NCI-H1092 treated with DMSO at 0.1 percent for 48 hours (cell line): ENCODE measurements at places on chromosomes 3 and 15.

GRCh38 chr3:140898340-140899180 is 43.1 kb upstream of the SLC25A36 start:
- peak; percentile 64 for DNase-seq

GRCh38 chr3:162376761-162377160 is 880.2 kb downstream of the OTOL1 start:
- no peak for DNase-seq

GRCh38 chr3:63864008-63864964 is 619 bp downstream of the ATXN7 start:
- DNase-seq, result no peak

DNA sequence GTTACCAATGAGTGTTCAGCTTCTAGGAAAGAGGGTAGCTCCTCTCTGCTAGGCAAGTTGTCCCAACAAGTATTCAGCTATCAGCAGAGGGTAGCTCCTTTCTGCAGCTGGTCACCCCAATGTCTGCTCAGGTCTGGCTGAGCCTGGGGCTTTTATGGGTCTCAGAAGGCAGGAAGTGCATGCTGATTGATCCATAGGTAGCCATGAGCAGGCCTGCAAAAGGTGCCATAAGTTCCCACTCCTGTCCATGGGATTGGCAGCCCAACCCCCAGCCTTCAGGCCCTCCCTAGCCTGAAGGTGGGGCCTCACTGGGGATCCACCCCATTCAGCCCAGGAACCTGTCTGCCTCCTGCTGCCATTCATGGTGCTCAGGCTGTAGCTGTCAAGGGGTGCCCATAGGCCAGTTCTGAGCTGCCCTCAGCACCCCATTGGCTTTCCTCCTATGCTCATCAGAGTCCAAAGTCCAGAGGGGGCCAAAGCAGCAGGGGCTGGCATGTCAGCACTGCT is 34.6 kb upstream of the DNAJC13 start:
- DNase-seq, result no peak

DNA sequence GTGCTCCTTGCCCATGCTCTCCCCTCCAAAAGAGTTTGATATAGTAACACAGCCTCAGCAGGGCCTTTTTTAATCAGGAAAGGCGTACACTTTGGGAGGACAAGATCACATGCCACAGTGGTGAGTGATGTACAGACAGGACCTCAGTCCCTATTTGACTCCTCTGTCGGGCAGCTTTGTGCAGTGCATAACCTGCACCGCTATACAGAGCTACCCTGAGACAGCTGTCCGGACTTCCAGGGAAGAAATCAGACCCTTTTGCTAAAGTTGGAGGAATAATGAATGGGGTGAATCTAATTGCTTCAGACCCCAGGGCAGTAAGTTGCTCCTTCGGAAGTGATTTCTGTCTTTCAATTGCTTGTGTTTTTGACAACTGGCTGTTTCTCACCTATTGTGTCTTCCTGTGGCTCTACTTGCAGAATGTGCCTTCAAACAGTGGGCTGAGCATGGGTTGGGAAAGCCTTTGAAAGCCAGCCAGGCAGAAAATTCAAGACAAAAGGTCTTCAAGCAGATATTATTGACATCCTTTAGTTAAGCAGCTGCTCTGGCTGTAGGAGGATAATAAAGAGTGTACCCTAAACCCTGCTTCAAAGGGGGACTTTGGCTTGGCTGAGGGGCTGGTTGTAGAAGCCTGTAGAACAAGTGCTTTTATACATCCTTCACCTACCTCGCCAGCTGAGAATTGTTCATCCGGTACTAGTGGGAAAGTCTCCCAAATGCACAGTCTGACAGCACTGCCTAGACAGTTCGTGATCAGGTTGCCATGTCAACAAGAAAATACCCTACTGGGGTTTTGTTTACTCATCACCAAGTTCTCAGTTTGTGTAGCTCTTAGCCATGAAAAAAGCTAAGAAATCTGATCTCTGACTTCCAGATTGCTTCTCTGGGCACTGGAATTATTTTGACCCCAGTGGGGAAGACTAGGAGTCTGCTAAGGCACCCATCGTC is 35.1 kb downstream of the SNTN start:
- DNase-seq, result peak; percentile 48

DNA sequence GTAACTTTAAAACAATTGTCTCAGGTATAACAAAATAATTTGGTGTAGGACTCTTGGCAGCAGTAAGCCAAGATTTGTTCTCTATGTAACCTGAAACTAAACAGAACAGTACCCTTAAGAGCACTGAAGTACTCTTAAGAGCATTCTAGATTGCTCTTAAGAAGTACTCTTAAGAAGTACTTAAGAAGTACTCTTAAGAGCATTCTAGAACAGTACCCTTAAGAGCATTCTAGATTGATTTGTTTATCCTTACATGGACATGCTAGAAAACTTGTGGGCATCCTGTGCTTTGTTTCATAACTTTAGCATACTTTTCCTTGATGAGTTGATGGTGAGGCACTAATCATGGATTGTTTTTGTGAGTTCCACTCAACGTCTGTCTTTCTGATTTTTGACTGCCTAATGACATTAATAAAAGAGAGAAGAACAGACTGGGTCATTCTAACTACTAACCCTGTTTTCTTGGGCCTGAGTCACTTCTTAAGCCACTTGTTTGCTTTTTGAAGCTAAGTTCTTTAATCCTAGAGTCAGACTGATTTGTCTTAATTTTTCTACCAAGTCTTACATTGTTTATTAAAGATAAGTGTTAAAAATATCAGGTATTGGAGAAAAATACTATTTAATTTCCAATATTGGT is 57.2 kb upstream of the UTS2B start:
- no peak for DNase-seq

- no peak for DNase-seq
These were observed 114.6 kb downstream of the SEMA5B start for GRCh38 chr3:122912772-122913538.

GRCh38 chr3:163914567-163914966 is 1163.7 kb downstream of the SI start:
- no peak for DNase-seq

- DNase-seq, result no peak
These were observed 51.2 kb downstream of the HMCES start for GRCh38 chr3:129329858-129330257.

- DNase-seq, result no peak
These were observed 51.0 kb upstream of the LMCD1 start for GRCh38 chr3:8450618-8451017.

- DNase-seq, result no peak
These were observed 11.5 kb downstream of the FOXL2 start for GRCh38 chr3:138935505-138935862.

DNA sequence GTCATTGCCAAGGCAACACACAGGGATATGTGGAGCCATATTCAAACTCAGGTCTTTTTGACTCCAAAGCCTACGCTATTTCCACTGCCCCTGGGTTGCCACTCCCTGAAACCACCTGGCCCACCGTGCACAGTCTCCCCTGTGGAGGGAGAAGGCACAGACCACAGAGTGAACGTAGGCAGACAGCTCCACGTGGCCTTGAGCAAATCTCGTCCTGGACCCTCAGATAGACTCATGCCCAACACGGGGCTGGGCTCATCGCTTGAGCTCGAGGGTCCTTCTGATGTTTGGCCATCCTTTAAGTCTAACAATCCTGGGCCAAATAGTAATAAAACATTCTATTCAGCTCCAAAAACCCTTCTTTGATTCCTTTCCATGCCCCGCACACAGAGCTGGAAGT is 72.0 kb downstream of the CPN2 start:
- DNase-seq, result no peak

DNA sequence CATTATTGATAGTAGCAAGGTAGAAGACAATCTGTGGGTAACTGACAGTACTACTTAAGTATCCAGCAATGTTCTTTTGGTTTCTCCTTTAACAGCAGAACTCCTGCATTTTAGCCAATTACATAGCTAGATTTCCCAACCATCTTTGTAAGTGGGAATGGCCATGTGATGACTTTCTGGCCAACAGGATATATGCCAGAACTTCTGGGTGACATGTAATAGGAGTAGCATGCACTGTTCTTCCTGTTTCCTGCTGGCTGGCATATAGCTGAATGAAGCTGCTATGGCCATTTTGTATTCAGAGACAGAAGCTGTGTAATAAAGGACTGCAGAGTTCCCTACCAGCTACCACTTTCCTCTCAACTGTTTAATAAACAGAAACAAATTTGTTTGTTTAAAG is 18.0 kb downstream of the SPICE1 start:
- no peak for DNase-seq

DNA sequence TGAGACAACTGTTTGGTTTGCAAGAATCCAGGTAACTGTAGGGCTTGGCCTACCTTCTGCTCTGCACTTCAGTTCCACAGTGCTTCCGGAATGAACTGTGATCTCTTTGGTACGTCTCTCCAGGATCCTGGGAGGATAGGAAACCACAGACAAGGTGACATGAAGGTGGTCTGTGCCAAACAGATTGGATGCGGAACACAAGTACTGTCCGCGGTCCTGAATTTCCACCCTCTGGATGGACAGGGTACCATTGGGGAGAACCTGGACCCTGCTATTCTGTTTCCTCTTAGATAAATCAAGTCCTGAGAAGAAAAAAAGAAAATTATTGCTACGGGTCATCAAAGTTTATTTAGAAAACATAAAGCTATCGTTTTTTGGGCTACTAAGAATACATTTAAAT is 17.3 kb downstream of the IGSF10 start:
- DNase-seq, result no peak

DNA sequence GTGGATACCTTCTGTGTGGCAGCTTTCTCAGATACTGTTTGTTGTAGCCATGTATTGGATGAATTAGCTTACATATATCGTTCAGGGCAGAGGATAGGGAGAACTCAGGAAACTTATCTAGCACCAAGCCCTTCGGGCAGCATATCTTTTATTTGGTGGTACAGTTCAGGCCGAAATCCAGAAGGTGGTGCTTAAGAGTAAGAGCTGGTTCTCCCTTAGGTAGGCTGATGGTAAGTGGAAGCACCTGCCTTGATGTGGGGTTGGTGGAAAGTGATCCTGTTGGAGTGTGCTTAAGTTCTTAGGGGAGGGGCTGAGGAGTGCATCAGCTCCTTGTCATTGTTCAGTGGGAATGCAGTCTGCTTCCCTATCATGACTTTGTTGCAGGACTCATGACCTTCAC is 187.5 kb downstream of the DOCK3 start:
- no peak for DNase-seq

GRCh38 chr15:69092159-69092558 is 68.3 kb upstream of the GLCE start:
- DNase-seq, result no peak

GRCh38 chr3:127803619-127804018 is 18.7 kb downstream of the MGLL start:
- no peak for DNase-seq

DNA sequence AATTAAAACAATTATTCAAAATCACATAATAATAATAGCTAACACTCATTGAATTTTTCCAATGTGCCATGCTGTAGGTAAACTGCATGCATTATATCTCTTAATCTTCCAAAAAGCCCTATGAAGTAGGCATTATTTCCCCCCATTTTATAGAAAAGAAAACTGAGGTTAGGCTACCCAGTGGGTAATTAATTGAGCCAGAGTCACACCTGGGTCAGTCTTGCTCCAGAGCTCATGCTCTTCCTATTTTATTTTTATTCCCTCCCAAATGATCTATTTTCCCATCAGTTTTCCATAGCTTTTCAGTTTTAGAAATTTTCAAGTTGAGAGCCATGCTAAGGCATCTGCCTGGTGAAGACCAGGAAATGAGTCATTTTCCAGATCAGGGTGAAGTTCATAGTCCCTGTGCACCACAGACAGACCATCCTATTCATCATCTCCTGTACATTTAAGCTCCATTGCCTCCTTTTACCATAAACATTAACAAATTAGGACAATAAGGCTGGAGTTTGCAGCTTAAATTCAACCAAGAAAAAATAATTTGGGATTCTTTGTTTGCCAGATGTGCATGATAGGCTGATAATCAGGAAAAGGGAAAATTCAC is 417.3 kb downstream of the OTOL1 start:
- no peak for DNase-seq

GRCh38 chr3:65334045-65334665 is 646.4 kb upstream of the ADAMTS9 start:
- no peak for DNase-seq

DNA sequence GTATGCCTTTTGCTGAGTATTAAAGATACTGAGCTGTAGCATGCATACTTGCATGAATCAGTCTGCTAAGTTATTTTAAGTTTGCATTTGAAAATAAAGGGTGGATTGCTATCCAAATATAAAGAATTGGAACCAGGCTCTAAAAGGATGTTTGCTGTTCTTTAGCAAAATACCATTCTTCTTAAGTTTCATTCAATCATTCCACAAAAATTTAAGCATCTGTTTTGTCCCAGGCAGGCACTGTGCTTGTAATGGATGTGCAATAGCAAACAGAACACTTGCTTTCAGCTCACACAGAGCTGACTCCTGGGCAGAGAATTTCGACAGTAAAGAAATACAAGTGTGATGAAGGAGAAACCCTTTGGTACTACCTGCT is 151.1 kb downstream of the PGPEP1L start:
- DNase-seq, result no peak

DNA sequence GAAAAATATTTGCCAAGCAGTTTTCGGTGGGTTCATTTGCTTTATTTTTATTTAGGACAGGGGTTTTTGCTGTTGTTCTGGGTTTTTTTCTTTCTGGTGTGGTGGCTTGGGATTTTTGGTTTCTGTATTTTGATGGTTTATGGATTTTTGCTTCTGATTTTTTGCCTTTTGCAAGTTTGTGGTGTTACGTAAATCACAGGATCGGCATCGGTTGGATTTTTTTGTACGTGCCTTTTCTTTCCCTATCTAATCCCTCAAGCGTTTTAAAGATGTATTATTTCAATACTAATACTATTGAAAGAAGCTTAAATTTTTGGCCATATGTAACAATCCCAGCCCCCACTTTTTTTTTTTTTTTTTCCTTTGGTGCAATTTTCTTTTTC is 782 bp upstream of the BCL6 start:
- DNase-seq, result no peak

DNA sequence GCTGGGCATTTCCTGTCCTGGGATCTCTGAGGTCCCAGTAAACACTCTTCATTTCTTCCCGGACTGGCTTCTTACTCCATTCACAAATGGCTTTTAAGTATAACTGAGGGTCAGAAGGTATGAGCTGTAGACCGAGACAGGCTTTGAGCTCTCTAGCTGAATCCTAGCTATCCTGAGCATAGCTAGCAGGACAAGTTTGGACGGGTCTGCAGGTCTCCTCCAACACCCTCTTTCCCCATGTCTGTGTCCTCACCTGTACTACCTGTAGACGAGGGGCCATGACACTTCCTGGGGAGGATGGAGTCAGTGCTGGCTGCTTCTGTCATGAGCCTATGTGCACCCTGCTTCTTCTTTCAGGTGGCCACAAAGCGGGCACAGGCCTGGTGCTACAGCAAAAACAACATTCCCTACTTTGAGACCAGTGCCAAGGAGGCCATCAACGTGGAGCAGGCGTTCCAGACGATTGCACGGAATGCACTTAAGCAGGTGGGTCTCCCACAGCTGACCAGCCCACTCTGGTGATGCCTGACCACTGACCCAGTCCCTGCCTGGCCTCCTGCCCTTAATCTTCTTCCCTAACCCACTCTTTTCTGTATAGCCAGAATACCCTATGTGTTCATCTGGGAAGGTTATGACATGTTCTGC is 72.1 kb upstream of the ACAD9 start:
- no peak for DNase-seq

GRCh38 chr3:162670181-162670580 is 1173.6 kb downstream of the OTOL1 start:
- DNase-seq, result no peak

GRCh38 chr3:191695815-191696153 is 234.8 kb downstream of the PYDC2 start:
- DNase-seq, result no peak
